SIG-M5 (cell line): ENCODE measurements at places on chromosomes 5 and 9.

DNA sequence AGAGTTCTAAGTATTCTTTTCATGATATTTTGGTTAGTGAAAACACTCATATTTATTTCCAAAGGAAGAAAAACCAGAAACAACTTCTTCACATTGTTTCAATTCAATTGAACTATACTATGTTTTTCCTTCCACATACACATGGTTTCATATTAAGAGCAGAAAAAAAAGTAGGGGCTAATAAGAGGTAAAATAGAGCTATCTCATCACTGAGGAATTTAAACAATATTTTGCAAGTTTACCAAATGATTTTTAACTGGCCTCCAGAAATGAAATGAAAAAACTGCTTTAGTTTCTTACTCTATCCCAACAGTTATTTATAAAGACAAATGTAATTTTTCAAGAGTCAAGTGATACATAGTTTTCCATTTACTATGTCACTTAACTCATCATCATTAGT lies 233.5 kb downstream of the RFX3 start:
- DNase-seq, result no peak

DNA sequence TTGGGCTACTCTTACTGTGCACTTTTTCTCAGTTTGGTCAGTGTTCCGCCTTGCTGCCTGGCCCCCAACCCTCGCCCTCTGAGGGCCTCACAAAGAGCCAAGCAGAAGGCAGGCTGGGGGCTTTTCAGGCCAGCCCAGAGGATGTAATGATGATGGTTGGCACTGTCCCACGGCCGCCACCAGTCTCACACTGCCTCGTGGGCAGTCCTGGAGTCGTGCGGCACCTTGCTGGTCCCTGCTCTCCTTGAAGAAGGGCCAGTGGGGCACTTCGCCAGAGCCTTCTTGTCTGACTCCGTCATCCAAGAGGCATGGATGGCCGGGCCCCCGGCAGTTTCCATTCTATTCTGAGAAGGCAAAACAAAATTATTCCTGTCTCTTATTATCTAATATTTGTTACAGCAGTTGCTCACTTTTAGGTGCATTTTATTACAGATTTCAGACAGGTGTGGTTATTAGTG lies 21.0 kb downstream of the TENT4A start:
- DNase-seq, result no peak

DNA sequence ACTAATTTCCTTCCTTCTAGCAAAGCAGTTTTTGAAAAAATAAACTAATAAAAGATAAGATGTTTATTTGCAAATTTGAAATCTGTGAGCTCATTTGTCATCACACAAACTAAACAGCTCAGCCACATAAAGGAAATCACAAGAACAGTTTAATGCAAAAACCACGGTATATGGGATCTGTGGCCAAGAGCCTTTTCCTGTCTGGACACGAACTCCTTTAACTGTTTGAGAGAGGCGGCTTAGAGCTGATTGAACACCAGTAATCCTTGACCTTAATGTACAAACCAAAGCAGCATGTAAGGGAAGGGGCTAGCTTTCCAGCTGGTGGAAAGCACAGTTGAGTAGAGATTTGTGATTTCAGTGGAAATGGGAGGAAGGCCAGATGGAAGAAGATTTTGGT lies 66.3 kb upstream of the SPINK5 start:
- DNase-seq, result no peak

- no peak for DNase-seq
Observed at GRCh38 chr5:173334808-173335207, 6.6 kb upstream of the STC2 start.

DNA sequence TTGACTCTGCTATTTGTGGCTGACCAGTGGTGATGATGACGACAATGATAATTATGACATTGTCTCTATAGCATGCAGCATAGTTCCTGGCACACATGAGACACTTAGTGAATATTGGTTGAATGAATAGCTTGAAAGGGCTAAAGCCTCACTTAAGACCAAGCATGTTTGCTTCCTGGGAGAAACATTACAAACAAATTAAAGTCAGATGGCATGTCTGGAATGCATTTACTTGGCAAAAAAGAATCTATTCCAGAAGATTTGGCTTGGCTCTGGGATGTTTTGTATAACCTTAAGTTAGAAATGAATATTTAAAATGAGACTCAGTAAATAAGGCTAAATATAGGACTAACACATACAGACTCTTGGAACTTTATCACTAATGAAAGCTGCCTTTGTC lies 21.6 kb downstream of the GAS1 start:
- no peak for DNase-seq

DNA sequence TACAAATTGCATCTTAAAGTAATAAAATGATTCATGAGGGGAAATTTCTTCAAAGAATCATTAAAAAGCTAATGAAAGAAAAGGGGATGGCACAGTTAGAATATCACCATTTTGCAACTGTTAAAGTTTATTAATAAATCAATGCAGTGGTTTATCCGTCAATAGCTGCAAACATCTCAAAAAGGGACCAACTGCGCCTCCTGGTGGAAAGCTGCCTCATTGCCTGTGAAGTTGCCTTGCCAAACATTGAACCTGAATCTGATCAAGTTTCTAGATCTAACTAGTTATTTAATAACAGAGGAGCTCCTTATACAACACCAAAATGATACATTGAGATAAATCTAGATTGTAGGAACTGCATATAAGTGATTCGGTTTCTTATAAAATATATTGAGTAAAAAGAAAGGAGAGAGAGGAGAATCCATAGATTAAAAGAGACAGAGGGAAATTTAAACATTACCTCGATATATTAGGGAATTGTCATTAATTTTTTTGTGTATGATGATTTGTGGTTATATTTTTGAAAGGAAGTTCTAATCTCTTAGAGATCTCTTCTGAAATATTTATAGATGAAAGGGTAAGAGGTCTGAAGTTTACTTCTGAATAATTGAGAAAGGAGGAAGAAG lies 6.9 kb upstream of the NDUFB6 start:
- DNase-seq, result no peak

GRCh38 chr9:109399258-109399767 lies 78.5 kb upstream of the EPB41L4B start:
- no peak for DNase-seq

- DNase-seq, result no peak
Observed at GRCh38 chr9:4717815-4718214, 23.2 kb downstream of the AK3 start.

DNA sequence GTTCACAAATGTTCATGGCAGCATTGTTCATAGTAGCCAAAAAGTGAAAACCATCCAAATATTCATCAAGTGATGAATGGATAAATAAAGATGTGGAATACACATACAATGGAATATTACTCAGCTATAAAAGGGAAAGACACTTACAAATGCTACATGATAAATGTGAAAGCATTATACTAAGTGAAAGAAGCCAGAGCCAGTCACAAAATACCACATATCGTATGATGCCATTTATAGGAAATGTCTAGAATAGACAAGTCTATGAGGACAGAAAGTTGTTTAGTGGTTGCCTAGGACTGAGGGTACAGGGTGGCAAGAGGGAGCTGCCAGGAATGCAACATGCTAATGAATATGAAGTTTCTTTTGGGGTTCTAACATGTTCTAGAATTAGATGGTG lies 148.7 kb downstream of the DEPDC1B start:
- no peak for DNase-seq

- no peak for DNase-seq
Observed at GRCh38 chr9:126395439-126396212, 69.0 kb downstream of the MVB12B start.
